CD4-positive, alpha-beta T cell treated with Interleukin-15 for 1 hour (primary cell): ENCODE measurements at places on chromosomes 7 and 10.

- DNase-seq = no peak
These were observed 1.3 kb downstream of the PTN start for GRCh38 chr7:137342265-137342664.

GRCh38 chr7:47304727-47305719, 276.9 kb downstream of the TNS3 start:
- no peak for DNase-seq

GRCh38 chr7:55181762-55182161, 162.9 kb downstream of the EGFR start:
- no peak for DNase-seq

- no peak for DNase-seq
These were observed 12.0 kb downstream of the INPP5F start for GRCh38 chr10:119737823-119738222.

DNA sequence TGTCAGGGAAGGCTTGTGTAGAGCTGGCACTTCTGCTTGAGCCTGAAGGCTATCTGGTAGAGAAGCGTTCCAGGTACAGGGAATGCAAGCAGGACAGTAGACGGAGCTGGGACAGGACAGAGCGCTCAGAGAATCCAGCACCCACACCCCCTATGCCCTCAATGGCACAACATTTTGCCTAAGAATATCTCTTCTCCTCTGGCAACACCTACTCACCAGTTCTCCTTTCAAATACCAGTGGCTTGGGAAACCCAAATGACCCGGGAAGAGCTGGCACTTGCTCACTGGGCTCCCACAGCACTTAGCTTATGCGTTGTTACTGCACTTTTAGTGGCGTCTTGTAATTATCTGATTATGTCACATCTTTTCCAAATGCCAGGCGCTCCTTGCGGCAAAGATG, 118.6 kb downstream of the RNF216 start:
- DNase-seq = no peak

DNA sequence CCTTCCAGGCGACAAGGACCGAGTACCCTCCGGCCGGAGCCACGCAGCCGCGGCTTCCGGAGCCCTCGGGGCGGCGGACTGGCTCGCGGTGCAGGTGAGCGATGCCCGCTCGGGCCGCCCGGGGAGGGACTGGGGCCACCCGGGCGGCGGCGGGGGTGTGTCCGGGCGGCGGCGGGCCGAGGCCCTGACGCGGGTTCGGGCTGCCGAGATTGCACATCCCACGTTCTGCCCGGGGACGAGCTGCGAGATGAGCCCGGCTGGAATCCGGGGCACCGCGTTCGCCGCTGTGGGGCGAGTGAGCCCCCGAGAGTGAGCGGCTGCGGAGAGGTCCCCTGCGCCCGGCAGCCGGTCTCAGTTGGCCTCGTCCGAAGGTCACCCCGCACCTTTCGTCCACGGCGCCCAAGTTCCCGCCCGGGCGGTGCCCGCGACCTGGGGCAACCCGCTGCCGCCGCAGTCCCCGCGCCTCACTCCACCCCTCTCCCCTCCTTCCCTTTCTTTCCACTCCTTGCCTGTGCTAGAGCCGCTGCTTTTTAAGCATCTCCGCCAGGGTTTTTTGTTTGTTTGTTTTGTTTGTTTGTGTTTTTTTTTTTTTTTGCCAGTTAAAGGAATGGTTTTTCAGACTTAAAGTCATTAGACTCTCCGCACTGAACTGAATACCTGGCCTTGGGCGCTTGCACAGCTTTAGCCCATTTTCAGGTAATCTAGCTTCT, 515 bp downstream of the RALA start:
- DNase-seq = peak; percentile 19

- DNase-seq = no peak
These were observed 152.4 kb upstream of the UNC5B start for GRCh38 chr10:71059943-71060342.

- no peak for DNase-seq
These were observed 11.4 kb downstream of the INHBA start for GRCh38 chr7:41691286-41692190.

GRCh38 chr10:132156382-132156781, 30.4 kb upstream of the DPYSL4 start:
- DNase-seq = no peak

- DNase-seq = no peak
These were observed 121.9 kb upstream of the AKR1E2 start for GRCh38 chr10:4704034-4704545.

GRCh38 chr7:128869138-128869943, 6.7 kb downstream of the ATP6V1F start:
- DNase-seq = no peak

DNA sequence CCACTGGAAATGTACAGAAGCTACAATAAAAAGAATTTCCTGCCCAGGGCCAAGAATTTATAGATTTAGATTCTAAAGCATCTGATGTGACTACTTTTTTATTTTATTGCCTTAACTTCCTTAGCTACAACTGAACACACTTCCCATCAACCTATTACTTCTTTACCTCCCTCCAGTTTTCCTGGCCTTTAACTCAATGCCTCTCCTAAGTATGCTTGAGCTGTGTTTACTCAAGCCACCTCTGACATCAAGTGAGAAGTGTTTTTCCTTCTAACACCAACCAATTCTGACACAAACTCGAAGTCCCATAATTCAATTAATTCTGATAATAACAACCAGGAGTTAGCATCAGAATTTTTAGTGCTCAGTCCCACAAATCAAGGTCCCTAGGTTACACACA, 170.0 kb downstream of the IMMP2L start:
- no peak for DNase-seq

- DNase-seq = no peak
These were observed 56.8 kb downstream of the AUTS2 start for GRCh38 chr7:69654849-69655707.

DNA sequence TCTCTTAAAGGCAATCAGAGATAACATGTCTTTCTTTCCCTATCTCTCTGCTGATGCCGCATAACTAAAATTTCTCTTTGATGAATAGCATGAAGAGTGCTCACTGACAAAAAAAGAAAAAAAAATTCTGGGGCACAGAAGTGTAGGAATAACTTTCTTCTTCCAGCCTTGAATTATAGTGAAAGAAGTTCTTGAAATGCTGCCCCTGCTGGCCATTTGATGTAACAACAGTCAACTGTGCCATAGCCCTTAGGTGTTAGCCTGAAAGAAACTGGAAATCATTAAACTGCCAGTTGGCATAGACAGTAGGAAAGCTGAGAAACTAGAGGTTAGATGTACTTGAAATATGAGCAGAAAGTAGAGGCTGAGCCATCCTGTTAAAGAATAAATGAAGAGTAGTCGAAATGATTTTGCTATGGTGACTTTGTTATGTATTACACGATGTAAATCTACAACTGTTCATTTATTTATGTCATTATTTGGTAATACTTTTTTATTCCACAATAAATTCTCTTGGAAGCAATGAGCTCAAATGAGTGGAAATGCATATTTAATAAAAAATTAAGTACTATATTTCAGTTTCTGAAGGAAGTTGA, 48.3 kb upstream of the FAM171A1 start:
- DNase-seq = no peak

GRCh38 chr7:24728503-24729364, 28.5 kb downstream of the GSDME start:
- DNase-seq = no peak

DNA sequence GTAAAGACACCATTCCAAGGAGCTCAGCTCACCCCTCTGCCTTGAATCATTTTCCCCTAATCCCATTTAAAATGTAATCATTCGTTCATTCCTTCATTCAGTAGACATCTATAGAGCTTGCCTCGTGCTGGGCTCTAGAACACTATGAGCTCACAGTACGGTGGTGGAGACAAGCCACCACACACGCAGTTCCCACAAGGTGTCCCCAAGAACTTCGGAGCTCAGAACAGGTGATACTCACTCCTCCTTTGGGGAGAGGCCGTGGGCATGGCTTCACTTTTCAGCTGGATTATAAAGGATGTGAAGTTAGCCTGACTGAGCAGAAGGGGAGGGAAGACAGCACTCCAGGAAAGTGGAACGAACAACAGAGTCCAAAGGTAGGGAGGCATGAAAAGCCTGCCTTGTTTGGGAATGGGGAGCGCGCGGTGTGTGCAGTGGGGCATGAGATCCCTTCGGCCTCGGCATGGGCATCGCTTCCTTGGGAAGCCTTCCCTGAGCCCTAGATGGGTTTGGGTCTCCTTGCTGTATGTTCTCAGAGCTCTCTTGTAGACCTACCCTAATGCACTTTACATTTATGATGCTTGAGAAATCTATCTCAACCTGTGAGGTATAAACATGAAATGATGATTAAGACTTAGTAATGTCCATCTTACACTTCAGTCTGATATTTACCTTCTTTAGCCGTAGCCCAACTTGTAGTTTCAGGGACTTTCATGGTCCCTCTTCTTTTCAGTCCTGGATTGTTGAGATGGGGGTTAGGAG, 809 bp upstream of the OGA start:
- no peak for DNase-seq

- no peak for DNase-seq
These were observed 106.6 kb upstream of the COL1A2 start for GRCh38 chr7:94288096-94288495.

- no peak for DNase-seq
These were observed 571.0 kb downstream of the SH2D4B start for GRCh38 chr10:81108516-81109199.

DNA sequence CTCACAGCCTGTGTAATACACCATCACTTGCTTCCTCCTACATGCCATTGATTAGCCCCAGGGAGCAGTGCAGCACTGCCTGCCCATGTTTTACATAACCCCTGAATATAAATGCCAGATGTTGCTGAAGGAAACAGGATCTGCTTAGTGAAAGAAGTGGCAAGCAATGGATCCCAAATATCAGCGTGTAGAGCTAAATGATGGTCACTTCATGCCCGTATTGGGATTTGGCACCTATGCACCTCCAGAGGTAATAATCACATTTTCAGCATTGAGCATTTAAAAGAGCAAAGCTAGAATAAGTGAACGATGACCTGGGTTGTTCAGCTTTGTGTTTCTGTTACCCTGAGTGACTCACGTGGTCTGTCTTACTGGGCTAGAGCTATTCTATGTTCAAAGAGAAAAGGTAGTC, at the start of gene AKR1C4:
AKR1C4 (plus strand) TSS at position 136 of the 412 bp plus-strand sequence; CDS start at position 167, 31 bp downstream.
- DNase-seq = no peak
